NCI-H1092 (cell line): ENCODE measurements at places on chromosomes 3 and 15.

DNA sequence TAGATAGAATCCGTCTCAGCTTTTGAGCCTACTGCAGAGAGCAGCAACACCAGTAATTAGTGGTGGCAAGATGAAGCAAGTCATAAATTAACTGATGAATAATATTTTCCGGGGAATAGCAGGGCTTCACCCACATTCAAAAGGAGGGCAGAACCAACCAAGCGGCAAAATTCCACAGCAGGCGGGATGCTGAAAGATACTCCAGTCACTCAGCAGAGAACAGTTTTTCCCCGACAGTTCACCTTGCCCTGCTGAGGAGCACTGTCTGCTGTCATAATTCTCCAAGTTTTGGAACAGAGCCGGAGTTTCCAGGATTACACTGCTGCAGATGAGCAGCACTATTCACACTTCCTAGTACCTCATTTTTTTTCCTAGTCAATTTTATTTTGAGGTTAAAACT is 274.7 kb downstream of the CD47 start:
- no peak for DNase-seq

DNA sequence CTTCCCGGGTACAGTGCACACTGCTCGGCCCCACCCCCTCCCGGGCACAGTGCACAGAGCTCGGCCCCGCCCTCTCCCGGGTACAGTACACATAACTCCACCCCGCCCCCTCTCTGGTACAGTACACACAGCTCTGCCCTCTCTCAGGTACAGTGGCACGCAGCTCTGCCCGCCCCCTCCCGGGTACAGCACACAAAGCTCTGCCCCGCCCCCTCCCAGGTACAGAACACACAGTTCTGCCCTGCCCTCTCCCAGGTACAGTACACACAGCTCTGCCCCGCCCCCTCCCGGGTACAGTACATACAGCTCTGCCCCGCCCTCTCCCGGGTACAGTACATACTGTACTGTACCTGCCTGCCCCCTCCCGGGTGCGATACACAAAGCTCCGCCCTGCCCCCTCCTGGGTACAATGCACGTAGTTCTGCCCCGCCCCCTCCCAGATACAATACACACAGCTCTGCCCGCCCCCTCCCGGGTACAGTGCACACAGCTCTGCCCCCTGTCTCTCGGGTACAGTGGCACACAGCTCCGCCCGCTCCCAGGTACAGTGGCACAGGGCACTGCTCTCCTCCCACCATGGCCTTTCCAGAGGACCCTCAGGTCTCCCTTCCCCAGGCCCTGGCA is 16.4 kb upstream of the PRR20G start:
- peak; percentile 82 for DNase-seq

GRCh38 chr3:18134386-18135059 is 290.6 kb downstream of the SATB1 start:
- DNase-seq, result no peak

- DNase-seq, result no peak
These were observed 191.3 kb downstream of the FOXP1 start for GRCh38 chr3:71392251-71392650.

DNA sequence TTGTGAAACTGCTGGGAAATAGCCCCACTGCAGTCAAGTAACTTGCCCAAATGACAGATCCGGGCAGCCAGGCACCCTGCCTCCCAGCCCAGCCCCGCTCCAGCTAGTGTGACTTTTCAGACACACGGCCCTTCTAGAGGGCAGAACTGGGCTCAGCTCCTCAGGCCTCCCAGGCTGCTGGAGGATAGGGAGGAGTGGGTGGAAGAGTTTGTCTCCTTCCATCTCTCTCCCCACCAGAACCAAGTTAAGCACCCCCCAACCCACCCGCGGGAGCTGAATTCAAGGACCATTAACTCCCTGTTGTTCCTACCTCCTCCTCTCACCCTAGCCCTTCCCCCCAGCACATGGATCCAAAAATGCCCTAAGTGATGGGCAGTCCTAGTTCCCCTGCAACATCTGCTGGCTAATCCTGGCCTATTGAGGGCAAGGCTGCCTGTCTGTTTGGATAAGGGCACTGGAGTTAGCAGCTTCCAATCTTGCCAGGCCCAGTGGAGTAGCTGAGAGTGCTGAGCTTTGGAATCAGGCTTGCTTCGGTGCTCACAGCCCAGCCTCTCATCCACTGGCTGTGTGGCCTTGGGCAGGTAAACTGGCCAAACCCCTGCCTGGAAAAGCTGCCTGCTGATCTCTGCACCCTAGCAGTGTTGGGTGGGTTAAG is 3.1 kb downstream of the CCDC33 start:
- DNase-seq, result peak; percentile 40

DNA sequence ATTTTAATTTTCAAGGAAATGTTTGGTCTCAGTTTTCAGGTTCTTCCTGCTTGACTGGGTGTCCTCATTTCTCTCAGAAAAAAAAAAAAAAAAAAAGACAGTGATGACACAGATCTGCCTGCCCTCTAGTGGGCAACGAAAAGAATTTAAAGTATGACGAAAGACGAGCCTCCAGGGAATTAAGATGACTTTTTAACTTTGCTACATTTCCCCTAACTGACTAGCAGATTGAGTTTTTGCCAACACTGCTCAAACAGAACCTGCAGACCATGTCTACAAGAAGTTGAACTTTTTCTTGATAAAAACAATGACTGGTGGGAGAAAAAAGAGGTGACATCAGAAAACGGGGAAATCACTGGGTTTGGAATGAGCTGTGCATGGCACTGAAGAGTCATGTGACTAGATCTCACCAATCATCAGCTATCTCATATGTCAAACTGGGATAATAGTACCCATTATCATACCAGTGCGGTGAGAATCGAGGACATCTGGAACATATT is 40.8 kb downstream of the EOMES start:
- no peak for DNase-seq

DNA sequence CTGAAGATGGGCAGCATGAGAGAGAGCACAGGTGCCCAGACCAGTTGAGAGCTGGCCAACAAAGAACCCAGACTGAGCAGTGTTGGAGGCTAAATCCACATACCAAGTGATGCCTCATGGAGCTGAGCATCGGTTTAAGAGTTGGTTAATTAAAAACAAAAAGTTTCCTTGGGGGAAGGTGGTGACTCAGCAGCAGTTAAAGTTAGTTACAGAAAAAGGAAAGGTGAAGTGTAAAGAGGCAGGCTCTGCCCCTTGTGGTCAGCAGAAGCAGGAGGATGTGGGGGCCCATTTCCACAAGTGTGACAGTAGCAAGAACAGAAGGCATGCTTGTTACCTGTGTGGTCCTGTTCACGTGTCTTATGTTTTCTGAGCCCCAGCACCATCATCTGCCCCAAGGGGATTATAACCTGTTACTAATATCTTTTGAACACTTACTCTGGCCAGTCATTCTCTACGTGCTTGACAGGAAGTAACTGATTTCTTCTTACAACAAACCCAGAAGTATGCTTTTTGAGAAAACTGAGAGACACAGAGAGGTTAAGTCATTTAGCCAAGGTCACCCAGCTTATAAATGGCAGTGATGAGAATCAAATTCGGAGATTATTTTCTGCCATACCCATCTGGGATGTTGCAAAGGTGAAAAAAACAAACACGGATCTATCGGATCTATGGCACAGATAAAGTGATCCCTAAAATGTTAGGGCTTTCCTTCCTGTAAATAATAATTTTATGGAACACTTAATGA is 91.0 kb downstream of the EPHB1 start:
- DNase-seq, result no peak

GRCh38 chr3:124569761-124570160 is 160.5 kb upstream of the UMPS start:
- DNase-seq, result no peak

DNA sequence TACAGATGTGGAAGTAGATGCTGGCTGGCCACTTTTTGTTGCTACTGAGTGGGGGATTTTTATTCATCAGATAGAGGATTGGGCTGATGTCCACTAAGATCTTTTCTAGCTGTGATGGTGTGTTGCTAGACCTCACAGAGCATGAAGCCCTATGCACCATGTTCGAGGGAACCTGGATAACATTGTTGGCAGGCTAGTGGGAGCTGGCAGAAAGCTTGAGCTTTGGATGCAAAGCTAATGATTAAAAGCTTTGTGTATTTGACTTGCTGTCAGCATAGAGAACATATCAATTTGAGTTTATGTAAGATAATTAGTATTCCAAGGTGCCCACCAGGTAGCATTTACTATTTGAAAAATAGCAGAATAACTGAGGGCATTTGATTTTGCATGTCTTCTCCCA is 59.1 kb downstream of the ST6GAL1 start:
- DNase-seq, result no peak

DNA sequence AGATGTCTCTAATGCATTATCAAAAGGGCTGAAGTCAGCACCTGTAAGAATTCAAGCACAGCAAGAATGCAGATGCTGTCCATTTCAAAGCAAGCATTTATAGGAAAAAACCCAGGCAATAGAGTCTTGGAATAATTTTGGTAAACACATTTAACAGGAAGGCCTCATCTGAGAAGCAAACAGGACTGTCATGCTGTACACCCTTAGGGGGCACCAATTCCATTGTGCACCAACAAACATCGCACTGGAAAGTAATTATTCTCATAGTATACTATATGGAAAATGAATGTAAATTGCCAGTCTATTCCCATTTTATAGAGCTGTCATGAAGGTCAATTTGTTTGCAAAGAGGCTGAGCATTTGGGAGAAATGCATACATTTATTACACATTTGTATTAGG is 247.3 kb upstream of the SUCLG2 start:
- no peak for DNase-seq

- DNase-seq, result no peak
These were observed 178.6 kb upstream of the LYSMD4 start for GRCh38 chr15:99911816-99912215.

DNA sequence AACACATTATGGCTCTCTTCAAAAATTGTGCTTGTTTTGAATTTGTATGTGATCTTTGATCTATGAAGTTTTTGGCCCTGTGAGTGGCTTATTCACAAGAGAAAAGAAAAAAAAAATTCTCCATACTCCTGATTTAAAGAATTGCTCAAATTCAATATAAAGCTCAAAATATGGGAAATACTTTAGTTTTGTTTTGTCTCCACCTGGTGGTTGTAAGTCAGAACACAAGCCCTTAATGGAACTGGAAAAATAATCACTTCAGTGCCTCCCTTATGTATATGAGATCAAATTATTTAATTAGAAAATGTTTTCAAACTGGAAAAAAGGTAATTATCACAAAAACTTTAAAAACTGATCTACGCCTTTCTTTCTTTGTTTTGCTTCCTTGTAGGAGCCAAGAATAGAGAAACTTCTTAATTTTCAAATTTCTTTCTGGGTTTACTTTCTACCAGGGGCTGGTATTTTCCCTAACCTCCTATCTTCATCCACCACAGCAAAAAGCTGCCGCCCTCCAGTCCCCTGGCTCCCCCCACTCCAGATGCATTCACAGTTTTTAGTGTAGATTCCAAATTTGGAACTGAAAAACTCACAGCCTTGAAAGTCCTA is 50.6 kb downstream of the SERP1 start:
- DNase-seq, result peak; percentile 4

- DNase-seq, result no peak
These were observed 9.3 kb downstream of the DUOX1 start for GRCh38 chr15:45138814-45139765.

DNA sequence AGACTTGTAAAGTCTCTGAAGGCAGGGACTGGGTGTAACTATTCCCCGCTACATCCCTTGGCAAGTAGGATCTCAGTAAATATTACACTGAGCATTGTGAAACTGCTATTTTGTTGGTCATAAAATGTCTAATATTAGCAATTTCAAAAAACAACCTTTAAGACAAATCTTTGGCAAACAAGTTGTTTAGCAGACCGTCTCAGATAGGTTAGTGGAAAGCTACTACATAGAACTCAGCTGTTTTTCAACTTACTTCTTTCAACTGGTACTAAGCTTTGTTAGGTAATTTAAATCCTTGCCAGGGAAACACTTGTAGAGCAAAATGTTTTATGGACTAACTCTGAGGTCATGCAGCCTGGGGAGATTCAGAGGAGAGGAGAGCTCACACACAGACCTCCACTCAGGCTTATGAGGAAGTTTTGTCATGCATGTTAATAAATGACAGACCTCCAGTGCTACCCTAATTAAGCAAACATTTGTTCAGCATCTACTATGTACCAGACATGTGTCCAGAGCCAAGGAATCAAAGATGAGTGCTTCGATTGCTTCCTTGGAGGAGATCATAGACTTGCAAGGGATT is 61.6 kb upstream of the STAC start:
- DNase-seq, result no peak

- no peak for DNase-seq
These were observed 191.3 kb downstream of the ADAMTSL3 start for GRCh38 chr15:83845230-83845629.
